ENCODE measurements at places on chromosomes 7 and 10.

GRCh38 chr7:115840702-115841101, 189.9 kb downstream of the TFEC start:
- DNase-seq, result no peak

DNA sequence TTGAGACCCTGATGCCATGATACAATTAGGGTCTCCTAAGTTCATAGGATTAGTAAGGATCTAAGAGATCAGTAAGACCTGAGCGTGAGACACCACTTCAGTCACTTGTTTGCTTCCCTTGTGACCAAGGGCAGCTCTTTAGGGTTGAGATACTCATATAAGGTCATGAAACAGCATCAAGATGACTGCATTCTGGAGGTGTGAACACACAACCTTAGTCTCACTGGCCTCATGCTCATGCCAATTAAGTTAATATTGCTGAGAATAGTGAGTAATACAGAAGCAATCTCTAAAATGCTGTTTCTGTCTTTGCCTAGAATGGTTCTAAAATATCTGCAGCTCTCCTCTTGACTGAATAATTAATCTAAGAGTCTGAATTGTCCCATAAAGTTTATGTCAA, 39.6 kb upstream of the KLHL7 start:
- DNase-seq, result no peak

DNA sequence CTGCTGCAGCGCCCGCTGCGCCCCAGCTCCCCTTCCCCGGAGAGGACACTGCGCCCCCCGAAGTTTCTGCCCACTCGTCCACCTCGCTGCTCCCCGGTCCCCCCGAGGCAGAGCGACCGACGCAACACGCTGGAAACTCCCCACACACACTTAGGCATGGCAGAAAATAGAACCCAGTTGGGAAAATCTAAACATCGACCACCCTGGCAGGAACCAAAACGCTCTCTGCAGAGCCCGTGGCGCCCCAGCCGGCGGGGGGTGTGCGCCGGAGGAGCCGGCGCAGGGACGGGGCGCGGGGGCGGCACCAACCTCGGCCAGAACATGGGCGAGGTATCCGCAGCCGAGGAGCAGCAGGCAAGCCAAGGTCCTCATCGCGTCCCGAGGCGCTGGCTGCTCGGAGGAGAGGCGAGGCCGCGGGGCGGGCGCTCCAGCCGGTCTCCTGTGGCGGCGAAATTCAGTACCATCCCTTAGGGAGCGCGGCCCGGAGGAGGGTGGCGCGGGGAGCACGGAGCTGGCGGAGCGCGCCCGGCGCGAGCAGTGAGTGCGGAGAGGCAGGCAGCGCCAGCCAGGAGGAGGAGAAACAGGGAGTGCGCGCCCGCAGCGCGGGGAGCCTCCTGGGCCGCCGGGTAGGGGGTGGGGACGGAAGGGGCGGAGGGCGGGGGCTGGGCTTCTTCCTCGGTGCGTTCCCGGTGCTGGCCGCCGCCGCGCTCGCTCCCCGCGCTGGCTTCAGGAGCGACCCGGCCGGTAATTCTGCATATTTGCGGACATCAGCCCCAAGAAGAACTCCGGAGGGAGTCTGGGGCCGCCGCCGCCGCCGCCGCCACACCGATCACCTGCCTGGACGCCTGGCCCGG, 789 bp downstream of the PDGFA start:
- peak; percentile 66 for DNase-seq

DNA sequence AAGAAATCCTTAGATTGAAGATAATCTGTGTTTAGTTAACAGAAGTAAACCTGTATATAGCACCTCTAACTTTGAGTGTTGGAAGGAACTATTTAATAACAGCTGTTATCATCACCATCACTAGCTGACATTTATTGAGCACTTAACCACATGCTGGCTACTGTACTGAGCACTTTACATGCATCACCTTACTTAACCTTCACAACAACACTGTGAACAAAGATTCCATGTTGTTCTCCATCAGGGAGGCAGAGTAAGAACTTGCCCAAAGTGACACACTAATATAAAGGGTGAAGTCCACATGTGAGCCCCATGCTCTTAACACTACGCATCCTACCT, 182.2 kb downstream of the ST7 start:
- DNase-seq, result no peak

- no peak for DNase-seq
Observed at GRCh38 chr7:34672430-34672829, 14.4 kb downstream of the NPSR1 start.

- no peak for DNase-seq
Observed at GRCh38 chr7:41425926-41426325, 277.0 kb downstream of the INHBA start.

DNA sequence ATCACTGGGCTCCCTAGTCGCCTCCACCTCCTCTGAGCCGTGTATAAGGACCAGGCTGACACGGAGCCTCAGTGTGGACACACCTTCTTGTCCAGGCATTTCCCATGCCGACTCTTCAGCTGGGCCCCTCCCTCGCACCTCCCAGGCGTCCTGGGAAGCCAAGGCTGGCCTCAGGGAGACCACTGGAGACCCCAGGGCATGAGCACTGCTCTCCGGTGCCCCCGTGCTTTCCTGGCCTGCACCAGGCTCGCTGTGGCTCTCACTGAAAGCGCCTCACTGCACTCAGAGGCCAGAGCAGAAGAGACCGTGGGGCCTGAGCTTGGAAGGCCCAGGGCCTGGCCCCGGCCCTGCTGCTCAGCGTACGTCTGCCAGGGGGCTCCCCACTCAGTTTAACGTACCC, 31.4 kb downstream of the LRRC27 start:
- DNase-seq, result no peak

DNA sequence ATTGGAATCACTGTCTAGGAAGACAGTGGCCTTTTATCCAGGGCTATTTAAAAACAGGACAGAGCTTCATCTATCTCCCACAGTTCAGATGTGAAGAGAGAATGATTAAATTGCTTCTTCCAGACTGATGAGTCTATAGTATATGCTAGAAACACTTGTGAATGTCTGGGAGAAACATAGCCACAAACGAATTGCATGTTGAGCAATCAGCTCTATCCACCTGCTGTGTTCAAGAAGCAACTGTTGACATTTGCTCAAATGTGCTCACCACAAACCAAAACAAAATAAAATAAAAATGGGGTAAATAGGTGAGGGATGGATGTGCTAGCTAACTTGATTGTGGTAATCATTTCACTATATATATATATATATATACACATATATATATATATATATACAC, 195.1 kb downstream of the HECW1 start:
- DNase-seq, result no peak

DNA sequence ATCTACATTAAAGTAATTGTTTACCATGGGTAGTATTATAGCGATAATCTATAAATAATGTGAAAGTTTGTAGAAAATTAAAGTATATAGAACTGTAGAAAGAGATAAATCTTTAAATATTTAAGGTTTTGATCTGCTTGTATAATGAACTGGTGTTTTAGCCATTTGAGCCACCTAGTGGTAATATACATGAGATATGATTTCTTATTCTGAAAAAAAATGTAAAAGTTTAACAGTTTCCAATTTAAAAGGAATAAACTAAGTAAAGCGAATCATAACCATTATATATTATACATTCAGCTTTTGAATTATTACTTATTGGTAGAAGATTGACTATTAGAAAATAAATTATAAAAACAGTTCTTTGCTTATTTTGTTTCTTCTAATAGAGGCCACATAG, 91.2 kb downstream of the OTUD1 start:
- no peak for DNase-seq

Data from activated CD4-positive, alpha-beta memory T cell treated with anti-CD3 and anti-CD28 coated beads for 36 hours (primary cell).